ENCODE measurements at places on chromosomes 16 and 17.

GRCh38 chr17:3712811-3713463, 10.8 kb upstream of the HASPIN start:
- no peak for DNase-seq

DNA sequence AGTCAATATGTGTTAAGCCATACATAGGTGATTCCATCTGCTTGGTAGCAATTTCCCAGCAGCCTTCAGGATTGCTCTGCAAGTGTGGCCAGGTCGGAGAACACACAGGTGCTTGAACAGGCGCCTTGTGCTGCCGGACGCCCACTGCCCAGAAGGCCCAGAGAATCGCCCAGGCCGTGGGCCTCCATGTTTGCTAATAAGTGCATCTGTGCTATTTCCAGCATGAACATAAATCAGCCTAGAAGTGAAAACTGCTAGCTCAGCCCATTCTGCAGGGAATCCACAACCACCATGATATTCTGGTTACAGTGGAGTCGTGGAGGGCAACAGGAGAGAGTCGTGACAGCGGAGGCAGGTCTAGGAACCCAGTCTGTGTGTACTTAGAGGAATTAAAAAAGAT, 78.1 kb downstream of the ZFHX3 start:
- no peak for DNase-seq

DNA sequence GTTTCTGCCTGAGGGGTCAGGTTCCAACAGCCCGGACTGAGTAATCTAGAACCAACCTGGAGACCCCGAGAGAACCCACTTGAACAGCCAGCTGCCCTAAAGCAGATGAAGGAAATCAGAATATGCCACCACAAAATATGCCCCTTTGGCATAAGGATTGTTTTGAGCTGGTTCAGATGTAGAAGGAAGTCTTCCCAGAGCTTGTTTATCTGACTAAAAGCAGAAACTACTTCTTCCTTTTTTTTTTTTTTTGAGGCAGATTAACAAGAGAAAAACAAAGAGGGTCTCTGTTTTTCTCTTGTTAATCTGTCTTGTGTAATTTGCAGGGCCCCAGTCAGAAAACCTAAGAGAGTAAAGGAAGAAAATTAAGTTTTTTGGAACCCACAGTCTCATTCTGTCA, 53.0 kb downstream of the PECAM1 start:
- no peak for DNase-seq

DNA sequence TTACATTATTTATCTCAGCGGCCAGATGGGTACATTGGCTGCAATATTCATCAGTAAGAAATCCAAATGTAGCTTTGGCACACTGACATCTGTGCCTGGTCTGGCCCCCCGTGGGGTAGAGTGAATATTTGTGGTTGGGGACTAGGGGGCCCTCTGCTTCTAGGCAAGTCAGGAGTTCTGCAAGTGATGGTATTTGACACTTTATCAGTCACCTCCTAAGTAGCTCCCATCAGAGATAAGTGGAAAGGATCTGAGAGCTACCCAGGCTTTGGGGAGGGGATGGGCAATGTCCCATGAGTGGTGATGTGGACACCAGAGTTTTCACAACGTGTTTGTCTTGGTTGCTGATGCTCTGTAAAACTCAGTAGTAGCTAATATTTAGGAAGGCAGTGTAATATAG, 609.9 kb upstream of the RBFOX1 start:
- DNase-seq = no peak

DNA sequence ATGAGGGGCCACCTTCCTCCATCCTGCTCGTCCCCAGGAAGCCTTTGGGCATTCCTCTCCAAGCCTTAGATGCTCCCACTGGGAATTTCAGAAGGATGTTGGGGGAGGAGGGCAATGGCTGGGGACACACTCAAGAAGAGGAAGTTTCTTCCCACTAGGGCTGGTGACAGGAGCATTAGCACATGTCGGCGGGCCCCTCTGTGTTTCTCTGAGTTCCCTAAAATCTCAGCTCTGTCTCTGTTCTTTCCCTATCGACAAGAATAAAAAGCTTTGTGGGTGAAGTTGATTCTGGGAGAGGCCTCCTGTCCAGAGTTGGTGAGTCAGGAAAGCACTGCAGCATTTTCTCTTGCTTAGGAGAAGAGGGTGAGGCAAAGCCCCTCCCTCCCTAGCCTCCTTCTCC, 19.7 kb upstream of the C17orf107 start:
- DNase-seq = no peak

Data from RCC 7860 (cell line).